ENCODE measurements at places on chromosomes 11 and 22. TPM values are rescaled to one million over a fixed set of nuclear protein-coding genes. Genes with fewer than 3 reads are reported as not detected.

Gene TMEM258
- total RNA-seq = 32.2 TPM

Gene CHRM1
- not detected for total RNA-seq

Gene CD6
- 2.1 TPM for total RNA-seq

Gene OR10D3
- not detected for total RNA-seq

Gene SCO2
- total RNA-seq = 5.1 TPM

Gene ZNF70
- total RNA-seq = 21.6 TPM

Gene LMNTD2
- total RNA-seq = 1.2 TPM

Gene RBMXL2
- not detected for total RNA-seq

Gene ARHGAP20
- 1.7 TPM for total RNA-seq

Gene NRGN
- total RNA-seq = 1.1 TPM

Gene UQCR10
- 56.4 TPM for total RNA-seq

Gene BARX2
- 0.35 TPM for total RNA-seq

Gene ART5
- 3.7 TPM for total RNA-seq

Gene OR8D4
- total RNA-seq = 1.8 TPM
